ENCODE measurements at places on chromosomes 3 and 15.

DNA sequence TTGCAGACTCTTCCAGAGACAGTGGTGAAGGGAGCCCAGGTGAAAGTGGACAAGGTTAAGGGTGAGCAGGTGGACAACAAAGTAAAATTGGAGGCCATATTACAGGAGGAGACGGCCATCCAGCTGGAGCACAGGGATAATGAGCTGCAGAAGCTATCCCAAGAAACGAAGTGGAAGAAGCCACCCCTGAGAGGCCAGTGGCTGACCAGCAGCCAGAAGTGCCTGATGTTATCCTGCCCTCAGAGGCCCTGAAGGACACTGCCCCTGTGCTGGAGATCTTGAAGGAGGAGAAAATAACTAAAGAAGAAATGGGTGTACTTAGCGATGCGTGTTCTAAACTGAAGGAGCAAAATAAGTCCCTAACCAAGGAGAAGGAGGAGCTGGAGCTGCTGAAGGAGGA lies 107.6 kb downstream of the SMAD6 start:
- DNase-seq = no peak

GRCh38 chr3:50627407-50628051 lies 10.6 kb downstream of the MAPKAPK3 start:
- DNase-seq = peak; percentile 72

DNA sequence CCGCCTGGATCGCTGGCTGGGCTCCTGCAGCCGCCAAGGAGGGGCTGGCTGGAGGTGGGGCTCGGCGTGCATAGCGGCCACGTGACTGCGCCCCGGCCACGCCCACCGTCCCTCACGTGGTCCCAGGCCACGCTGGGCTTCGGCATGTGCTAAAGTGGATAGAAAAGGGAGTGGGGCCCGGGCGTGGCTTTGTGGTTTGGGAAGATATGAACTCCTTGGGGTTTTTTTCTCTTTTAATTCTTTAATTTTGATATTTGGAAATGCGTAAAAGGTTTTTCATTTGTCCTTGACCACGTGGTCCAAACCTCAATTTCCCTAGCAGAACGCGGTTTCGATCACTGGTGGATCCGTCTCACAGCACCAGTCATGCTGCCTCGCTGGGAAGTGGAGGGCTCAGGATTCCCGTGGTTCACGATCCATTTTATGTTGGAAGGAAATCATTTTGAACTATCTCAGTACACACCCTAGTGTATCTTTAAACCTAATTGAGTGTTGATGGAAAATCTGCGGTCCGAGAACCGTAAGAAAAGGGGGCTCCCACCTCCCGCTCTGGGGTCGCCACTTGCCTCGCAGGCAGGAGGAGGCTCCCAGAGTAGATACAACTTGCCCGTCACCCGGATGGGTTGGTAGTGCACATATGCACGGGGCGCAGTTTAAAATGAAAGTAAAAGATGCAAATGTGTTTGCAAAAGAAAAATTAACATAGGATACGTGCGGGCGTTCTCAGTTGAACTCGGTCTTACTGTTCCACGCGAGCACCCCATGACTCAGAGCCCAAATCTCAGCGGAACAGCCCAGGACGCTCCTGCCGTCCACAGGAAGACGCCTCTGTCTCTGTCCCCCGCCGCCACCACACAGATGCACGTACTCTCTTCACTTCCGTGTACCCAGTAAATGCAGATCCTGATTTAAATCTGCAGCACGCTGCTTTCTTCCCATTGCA lies 141.9 kb downstream of the PGPEP1L start:
- peak; percentile 67 for DNase-seq

DNA sequence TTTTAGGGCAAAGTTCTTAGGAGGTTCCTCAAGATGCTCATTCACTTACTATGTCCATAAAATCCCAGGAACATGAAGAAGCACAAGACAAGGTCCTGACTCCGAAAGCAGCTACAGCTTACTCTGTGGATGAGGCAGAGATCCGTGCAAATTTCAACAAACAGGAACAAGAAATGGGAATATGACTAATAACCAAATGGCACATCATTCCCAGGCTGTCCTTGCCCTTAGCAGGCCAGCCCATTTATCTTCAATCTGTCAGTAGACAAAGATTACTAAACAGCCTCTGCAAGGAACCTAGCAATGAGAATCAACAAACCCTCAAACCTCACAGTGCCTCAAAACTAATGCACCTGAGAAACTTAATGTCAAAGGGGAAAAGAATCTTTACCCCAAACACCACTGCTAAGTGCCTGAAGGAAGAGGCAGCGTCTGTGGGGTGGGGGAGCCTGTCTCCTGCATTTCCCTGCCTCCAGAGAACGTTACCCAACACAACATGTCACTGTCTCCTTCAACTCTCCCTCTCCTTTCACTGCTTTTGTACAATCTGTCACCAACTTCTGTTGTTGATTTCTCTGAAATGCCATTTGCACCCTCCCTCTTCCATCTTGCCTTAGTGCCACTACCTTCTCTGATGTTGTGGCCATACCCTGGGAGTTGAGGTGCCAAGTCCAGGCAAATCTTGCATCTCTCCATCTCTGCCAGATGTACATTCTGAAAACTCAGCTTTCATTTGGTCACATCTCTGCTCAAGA lies 4.8 kb downstream of the TNFAIP8L3 start:
- DNase-seq = peak; percentile 37

- DNase-seq = peak; percentile 93
Measured at GRCh38 chr15:30065025-30065801, 17.5 kb upstream of the GOLGA8J start.

- DNase-seq = no peak
Measured at GRCh38 chr3:100545371-100545770, 53.0 kb downstream of the TMEM45A start.

Data from astrocyte (in vitro differentiated cells and primary cell).